Activated CD4-positive, alpha-beta T cell treated with anti-CD3 and anti-CD28 coated beads, Interleukin-2, Interleukin-6, amounts not matched to agents 100 ng/mL and 50 ng/mL, durations not matched to agents 16 hours and 8 hours (primary cell): ENCODE measurements at places on chromosomes 6 and 20.

GRCh38 chr20:1626528-1627199, 6.9 kb upstream of the SIRPB1 start:
- DNase-seq = no peak

GRCh38 chr6:155883741-155884140, 428.1 kb upstream of the NOX3 start:
- DNase-seq = no peak

GRCh38 chr20:8874437-8874836, 194.4 kb upstream of the PLCB4 start:
- DNase-seq = no peak

- DNase-seq = no peak
These were observed 89.1 kb upstream of the MPC1 start for GRCh38 chr6:166471797-166472260.

- DNase-seq = no peak
These were observed 58.8 kb upstream of the MPC1 start for GRCh38 chr6:166441325-166442078.

GRCh38 chr6:27617046-27617687, 144.3 kb upstream of the ZNF184 start:
- no peak for DNase-seq

- DNase-seq = no peak
These were observed 42.8 kb downstream of the RNF217 start for GRCh38 chr6:125004797-125005595.

GRCh38 chr6:46099952-46100351, 29.8 kb upstream of the ENPP4 start:
- no peak for DNase-seq

DNA sequence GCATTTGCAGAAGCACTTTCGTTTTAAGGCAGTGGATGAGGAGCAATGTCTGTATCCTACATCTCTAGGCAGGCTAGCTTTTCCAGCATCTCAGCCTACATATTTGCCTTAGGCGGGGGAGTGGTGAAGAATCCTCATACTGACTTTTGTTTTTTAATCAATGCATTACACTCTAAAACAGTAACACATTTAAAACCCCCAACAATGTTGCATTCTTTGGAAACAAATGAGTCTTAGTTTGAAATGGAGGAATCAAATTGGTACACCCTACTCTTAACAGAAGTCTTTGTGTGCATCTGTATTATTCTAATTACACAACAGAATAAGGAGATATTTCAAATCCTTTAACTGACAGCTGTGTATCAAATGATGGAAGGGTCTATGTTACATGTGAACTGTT, 9.0 kb downstream of the NKAIN2 start:
- DNase-seq = no peak

DNA sequence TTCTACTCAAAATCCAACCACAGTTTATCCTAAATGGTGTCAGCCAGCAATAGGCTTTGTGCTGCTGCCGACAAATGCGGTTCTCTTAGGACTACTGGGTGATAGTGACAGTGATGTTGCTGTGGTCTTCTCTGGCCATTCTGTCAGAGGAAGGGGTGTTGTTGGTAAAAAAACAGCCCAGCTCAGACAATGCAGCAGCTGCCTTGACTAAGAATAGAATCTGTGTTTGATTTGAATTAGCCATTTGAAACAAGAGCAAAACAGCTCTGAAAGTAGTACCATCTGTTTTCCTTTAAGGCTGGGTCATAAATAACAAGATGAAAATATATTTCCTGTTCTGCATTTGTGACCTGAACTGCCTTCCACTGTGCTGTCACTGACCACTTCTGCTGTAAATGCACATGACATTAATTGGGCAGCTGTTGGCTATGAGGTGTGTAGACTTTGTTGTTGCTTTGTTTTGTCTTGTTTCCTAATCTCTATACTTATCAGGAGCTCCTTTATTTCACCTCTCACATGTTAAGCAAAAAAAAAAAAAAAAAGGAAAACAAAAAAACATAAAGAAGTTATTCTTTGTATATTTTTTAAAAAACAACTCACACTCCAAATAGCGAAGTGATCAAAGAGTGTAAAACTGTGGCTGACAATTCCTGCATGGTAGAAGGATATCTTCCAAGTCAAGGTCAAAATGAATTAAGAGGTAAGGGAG, 497.8 kb upstream of the ARID1B start:
- DNase-seq = no peak

- no peak for DNase-seq
These were observed 608.2 kb downstream of the PRKN start for GRCh38 chr6:162119341-162119740.

- DNase-seq = no peak
These were observed 76.2 kb upstream of the FOXP4 start for GRCh38 chr6:41470029-41470330.
